ENCODE measurements at places on chromosomes 6 and 20.

- DNase-seq, result no peak
These were observed 14.6 kb upstream of the TXLNB start for GRCh38 chr6:139306291-139306981.

GRCh38 chr20:45945678-45946148 lies 11.2 kb downstream of the PCIF1 start:
- no peak for DNase-seq

DNA sequence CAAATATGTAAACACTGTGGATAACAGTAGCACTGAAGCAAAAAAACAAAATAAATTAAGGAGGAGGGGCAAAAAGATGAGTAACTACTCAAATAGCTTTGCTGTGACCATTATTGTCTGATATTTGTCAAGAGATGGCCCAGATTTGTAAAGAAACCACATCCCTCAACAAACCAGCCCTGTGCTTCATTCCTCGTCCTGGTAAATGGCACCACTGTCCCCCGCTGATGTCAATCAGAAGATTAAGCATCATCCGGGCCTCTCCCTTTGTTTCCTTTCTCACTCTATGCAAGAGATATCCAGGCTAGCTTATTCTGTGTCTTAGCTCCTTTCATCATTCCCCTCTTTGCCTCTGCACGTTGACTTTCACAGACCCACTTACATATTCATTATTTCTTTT lies 259.0 kb downstream of the SYNE1 start:
- DNase-seq, result no peak

DNA sequence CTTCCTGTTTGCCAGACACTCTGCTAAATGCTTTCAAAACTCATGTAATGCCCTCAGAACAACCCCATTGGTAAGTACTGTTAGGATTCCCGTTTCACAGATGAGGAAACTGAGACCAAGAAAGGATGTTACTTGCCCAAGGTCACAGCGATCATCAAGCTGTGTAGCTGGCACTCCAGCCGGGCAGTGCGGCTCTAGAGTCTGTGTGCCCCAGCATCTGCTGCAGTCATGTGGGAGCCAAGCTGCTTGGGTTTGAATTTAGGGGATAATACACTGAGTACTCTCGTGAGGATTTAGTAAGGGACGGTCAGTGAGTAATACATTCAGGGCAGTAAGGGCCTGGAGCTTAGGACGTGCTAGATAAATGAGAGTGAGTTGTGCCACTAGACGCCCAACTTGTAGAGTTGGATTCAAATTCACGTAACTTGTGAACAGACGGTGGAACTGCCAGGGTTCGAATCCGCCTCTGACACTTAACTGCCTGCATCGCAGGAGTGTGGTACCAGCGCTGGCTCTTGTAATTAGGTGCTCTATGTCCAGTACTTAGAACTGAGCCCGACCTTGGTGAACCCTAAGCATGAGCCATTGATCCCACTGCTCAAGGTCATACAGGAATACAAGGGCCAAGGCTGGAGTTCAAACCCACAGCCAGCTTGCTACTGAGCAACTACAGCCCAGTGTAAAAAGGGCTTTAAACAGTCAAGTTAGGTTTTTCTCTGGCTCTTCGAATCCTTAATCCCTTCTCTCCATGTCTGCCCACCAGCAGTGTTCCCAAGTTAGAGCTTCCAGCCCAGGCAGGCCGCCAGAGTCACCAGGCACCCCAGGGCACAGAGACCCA lies 70.2 kb downstream of the EYA2 start:
- no peak for DNase-seq

GRCh38 chr6:163417595-163417994 lies 3.1 kb downstream of the QKI start:
- DNase-seq, result peak; percentile 49

DNA sequence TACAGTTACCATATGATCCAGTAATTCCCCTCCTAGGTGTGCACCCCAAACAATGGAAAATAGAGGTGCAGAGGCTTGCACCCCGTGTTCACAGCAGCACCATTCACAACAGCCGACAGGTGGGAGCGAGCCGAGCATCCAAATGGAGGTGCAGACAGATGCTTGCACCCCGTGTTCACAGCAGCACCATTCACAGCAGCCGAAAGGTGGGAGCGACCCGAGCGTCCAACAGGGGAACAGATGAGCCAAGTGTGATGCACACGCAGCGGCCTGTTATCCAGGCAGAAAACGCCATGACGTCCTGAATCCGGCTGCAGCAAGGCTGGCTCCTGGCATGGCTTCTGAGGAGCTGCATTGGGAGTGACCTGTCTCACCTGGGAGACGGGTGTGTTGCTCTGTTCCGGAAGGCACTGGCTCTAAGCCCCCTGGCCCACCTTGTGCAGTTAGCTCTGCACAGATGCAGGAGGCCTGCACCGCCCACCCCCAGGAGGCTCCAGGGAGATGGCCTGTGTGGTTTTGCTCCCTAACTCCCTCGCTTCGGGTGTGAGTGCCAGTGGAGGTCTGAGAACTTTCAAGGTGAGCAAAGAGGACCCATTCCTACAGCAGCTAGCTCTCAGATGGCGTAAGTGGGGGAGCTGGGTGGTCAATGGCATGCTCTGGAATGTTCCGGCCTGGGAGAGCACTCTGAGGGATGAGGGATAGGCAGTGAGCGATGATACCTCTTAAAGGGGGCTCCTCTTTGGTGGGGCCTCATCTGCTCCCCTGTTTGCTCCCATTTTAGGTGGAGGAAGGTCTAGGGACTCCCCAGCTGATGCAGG lies 47.8 kb upstream of the FRMD1 start:
- DNase-seq, result no peak

DNA sequence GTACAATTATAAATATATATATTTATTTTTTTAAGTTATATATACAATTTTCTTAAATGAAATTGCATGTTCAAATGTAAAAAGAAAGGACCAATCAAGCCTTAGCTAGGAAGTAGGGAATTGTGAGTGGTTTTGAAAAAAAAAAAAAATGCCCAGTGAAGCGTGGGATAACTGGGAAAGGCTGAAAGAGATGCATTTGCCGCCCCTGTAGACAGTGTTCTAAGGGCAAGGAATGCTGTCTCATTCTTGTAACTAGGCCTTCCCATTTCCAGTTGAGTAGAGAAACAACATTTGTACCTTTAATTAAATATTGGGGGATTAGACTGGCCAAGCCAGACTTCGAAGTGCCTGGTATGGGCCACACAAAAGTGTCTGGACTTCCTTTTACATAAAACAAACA lies 430.1 kb upstream of the SLC35B3 start:
- no peak for DNase-seq

GRCh38 chr20:31652917-31653396 lies 15.2 kb downstream of the COX4I2 start:
- no peak for DNase-seq

- no peak for DNase-seq
These were observed 4.9 kb upstream of the FAM83C start for GRCh38 chr20:35297155-35297554.

GRCh38 chr6:142842418-142843261 lies 102.3 kb downstream of the HIVEP2 start:
- DNase-seq, result no peak

- no peak for DNase-seq
These were observed 156.3 kb upstream of the SNX9 start for GRCh38 chr6:157666729-157667128.

DNA sequence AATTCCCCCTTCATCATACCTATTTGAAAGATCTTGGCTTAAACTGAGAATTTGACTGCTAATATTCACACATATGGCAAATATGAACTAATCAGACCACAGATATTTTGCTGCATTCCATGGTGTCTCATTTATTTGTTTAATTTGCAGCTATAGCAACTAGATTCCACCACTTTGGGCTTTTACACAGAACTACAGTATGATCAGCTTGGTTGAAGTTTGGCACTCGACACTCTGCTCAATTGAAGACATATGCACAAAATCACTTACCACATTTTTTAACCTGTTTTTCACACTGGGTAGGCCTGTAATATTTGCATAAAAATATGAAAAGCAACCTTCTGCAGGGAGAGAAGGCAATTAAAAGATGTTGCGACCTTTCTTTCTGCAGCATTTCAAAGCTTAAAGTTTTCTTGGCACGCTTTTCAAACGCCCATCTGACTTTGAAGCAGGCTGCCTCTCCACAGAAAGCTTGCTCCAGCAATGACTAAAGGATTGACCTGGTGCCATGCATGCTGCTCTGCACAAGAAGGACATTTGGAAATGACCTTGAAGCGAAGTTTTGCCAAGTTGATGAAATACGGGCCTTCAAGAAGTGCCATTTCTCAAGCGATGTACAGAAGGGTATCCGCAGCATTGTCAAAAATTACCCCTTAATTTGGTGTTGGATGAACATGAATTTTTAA lies 126.7 kb downstream of the AIG1 start:
- no peak for DNase-seq
